ENCODE measurements at places on chromosomes 16 and 17. TPM values are rescaled to one million over a fixed set of nuclear protein-coding genes. Genes with fewer than 3 reads are reported as not detected.

The RGS11 gene
- total RNA-seq = 3.9 TPM

The VMO1 gene
- total RNA-seq = 2.1 TPM

- H3K4me3 ChIP-seq = no peak overlapping the region
- H3K27ac ChIP-seq = no peak overlapping the region
- peaks cover 7% of the 10 kb centered on the region for H3K4me1 ChIP-seq
- no peaks in the 10 kb centered on the region for H3K27me3 ChIP-seq
- no peak for DNase-seq
- H3K36me3 ChIP-seq = no peaks in the 10 kb centered on the region
Observed at GRCh38 chr16:4285167-4285566, 12.3 kb upstream of the TFAP4 start.

- no peaks in the 10 kb centered on the region for H3K36me3 ChIP-seq
- H3K4me3 ChIP-seq = no peak overlapping the region
- H3K4me1 ChIP-seq = no peaks in the 10 kb centered on the region
- DNase-seq = no peak
Observed at GRCh38 chr17:50871898-50872297, 5.7 kb upstream of the TOB1 start.

DNA sequence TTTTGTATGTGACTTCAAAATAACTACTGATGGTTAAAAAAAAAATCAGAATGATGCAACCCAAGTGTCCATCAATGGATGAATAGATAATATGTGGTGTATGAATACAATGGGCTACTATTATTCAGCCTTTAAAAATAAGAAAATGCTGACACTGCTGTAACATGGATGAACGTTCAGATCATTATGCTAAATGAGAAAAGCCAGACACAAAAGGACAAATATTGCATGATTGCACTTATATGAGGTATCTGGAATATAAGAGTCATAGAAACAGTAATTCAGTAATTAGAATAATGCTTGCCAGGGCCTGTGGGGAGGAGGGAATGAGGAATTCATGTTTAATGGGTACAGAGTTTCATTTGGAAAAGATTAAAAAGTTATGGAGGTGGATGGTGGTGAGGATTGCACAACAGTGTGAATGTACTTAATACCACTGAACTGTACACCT is 25.4 kb downstream of the TENT4B start:
- H3K4me1 ChIP-seq = peaks cover 12% of the 10 kb centered on the region
- H3K27me3 ChIP-seq = no peaks in the 10 kb centered on the region
- H3K4me3 ChIP-seq = no peak overlapping the region
- H3K36me3 ChIP-seq = no peaks in the 10 kb centered on the region
- no peak for DNase-seq

DNA sequence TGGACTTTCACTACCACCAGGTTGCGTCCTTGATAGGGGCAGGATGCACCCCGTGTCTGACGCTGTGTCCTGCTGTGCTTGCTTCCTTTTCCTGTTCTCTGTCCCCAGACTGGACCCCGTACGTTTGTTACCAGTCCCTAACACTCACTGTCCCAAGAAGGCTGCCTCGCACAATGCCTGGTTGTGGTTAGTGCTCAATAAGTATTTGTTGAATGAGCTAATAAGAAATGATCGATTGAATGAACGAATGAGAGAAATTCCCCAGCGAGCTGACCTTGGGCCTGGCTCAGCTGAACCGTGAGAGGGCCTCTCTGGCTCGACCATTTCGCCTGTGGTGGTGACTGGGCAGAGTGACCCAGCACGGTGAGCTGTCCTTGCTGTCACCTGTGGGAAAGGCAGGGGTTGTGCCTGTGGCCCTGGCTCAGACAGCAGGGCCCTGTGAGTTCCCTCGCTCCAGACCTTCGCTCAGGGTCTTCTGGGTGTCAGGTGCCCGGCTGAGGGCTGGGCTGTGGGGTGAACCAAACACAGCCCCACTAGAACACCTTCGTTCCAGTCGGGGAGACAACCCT is 20.9 kb downstream of the CMIP start:
- no peaks in the 10 kb centered on the region for H3K36me3 ChIP-seq
- H3K27ac ChIP-seq = no peak overlapping the region
- no peaks in the 10 kb centered on the region for H3K27me3 ChIP-seq
- peaks cover 1% of the 10 kb centered on the region for H3K4me1 ChIP-seq

DNA sequence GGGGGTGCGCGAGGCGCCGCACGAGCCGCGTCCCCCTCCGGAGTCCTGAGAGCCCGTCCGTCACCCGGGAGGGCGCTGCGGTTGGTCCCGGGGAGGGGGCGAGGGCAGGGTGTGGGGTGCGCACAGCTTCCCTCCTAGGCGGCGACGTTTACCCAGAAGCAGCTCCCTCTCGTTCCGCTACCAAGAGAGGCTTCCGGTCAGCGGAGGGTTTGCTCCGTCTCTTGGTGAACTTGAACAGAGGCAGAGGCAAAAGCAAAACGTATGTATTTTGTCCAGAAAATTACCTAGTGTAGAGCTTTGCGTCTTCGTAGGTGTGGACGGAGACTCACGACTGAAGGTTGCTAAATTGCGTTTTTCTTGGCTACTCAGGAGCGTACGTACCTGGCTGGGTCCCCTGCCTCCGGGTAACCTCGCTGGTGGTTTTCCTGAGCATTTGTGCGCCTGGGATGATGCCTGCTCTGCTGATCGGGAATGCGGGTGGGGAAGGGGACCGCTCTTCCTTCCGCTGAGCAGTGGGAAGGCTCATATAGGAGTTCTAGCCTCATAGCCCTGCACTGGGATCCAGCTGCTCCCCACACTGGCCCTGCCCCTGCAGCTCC is 833 bp downstream of the WSCD1 start:
- peaks cover 2% of the 10 kb centered on the region for H3K4me1 ChIP-seq
- DNase-seq = no peak
- peak overlapping the region; percentile 41 for H3K4me3 ChIP-seq
- H3K27ac ChIP-seq = no peak overlapping the region
- no peaks in the 10 kb centered on the region for H3K36me3 ChIP-seq
